ENCODE measurements at places on chromosomes 2 and 18.

GRCh38 chr2:159399716-159400415 lies 113.4 kb upstream of the WDSUB1 start:
- peak; percentile 28 for DNase-seq

GRCh38 chr18:63970809-63971205 lies 926 bp downstream of the SERPINB8 start:
- DNase-seq: peak; percentile 45

DNA sequence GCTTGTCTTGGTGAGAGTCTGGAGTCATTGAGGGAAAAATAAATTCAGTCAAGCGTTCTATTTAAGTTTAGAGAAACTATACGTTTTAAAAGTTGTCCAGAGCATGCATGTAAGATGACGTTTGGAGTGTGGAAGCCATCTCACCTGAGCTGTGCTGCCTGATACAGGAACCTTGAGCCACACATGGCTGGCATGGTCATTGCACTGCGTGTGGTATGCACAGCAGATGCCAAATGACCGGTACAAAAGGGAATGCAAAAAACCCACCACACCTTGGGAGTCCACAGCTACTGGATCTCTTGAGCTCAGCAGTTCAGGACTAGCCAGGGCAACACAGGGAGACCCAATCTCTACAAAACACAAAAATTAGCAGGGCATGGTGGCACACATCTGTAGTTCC lies 4.3 kb downstream of the MZT2B start:
- DNase-seq: no peak

DNA sequence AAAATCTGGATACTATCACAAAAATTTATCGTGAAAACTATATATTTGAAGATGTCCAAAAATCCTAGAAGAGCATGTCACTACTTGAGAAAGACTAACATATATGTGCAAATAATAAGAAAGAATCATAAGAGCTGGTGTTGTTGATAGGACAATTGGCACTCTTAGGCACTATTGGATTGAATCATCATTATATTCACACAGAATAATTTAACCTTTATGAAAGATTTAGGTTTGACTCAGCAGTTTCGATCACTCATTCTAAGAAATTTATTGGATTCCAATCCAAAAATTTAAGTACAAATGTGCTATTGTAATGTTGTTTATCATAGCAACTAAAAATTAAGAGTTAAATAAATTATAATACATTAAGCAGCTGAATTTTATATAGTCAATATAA lies 503.6 kb downstream of the SPAG16 start:
- no peak for DNase-seq
